Glomerular endothelial cell (primary cell): ENCODE measurements at places on chromosomes 2 and 18. TPM values are rescaled to one million over a fixed set of nuclear protein-coding genes. Genes with fewer than 3 reads are reported as not detected.
A peak's percentile ranks its signal among the peaks of the same experiment; 100 is the strongest.

DNA sequence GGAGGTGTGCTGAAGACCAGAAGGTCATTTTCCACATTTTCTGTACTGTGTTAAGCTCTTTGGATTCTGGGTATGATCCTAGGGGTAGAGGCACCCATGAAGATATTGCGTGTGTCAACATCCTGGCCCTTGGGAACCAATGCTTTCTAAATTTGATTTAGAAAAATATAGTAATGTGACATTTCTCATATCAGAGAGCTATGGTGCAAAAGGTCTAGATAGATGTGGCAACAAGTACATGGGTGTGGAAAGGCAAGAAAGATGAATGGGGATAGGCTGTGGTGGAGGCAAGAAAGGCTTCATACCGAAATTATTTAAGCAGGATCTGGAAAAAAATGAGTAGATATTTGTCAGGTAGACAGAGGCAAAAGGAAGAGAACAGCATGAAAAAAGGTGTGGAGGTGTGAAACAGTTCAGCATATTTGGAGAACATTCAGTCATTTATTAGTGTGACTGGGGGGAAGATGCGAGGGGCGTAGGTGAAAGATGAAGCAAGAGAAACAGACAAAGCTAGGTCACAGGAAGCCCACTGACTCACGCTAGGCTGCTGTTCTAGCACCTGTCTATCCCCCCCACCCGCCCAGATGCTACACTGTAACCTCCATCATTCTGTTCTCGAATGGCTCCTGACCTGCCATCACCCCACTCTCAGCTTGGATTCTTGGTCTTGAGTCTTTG is 11.7 kb downstream of the DOK1 start:
- no peak for DNase-seq

- no peak for DNase-seq
These were observed 23.8 kb upstream of the APCDD1 start for GRCh38 chr18:10430677-10431076.

- no peak for DNase-seq
These were observed 66.2 kb downstream of the HNMT start for GRCh38 chr2:138030459-138030858.

Gene RAMP1
- total RNA-seq, result not detected in 2 replicates

GRCh38 chr2:62706721-62707521 is 1.4 kb downstream of the EHBP1 start:
- no peak for DNase-seq

DNA sequence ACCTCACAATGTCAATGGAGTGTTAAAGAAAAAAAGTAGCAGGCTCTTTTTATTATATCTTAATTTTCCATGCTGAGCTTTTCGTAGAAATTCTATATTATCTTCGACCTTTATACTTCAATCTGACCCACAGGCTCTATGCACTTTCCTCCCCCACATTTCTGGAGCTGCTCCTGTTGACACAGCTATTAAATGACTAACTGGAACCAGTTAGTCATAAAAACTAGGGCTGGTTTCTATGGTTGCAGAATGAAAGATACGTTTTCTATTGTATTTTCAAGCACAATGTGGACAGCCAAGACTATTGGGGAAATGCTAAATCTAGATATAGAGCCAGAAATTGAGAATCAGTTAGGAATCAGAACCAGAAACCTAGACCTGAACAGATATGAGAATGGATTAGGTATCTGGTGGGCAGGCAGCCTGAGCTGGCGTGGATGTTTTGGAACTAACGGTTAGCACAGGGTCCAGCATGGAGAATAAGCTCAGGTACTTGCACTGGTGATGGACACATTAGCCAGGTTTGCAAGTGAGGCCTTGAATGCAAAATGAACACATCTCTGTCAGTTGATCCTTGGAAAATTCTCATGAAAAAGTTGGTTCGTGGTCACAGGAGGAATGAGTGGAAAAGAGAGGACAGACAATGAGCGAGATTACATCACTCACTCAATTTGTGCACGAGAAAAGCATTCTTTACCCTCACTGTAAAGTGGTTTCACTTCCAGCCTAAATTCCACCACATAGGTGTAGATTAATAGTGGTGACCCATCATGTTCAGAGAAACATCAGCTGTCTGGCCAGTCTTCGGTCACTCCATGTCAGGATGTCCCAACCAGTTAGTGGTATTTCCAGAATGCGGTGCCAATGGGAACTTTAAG is 144.6 kb upstream of the EPHA4 start:
- DNase-seq, result no peak

Gene ATF2
- 31.1 and 47.4 TPM in 2 replicates for total RNA-seq

- DNase-seq, result no peak
These were observed 131.7 kb upstream of the CREB1 start for GRCh38 chr2:207397917-207398655.

- DNase-seq, result no peak
These were observed at the start of gene SDC1 for GRCh38 chr2:20224716-20225293. TSS of gene SDC1 (minus strand) at chr2:20225130. CDS start at chr2:20224867, 263 bp downstream.

DNA sequence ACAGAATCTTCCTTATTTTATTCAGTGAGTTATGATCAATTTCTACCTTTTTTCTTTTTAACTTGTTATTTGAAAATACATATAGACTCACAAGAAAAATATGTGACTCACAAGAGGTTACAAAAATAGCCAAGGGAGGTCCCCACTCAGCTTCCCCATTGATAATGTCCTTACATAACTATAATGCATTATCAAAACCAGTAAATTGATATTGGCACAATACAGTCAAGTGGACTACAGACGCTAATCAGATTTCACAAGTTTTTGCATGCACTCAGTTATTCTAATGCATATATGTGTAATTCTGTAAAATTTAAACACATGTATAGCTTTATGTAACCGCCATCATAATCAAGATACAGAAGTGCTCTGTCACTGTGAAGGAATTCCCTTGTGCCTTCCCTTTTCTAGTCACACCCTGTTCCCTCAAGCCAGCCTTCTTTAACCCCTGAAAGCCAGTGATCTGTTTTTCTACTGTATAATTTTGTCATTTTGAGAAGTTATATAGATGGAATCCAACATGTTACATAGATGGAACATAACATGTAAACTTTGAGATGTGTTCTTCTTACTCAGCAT is 118.4 kb downstream of the ALMS1 start:
- DNase-seq, result no peak

Gene CACNB4
- 0.10 and 0.82 TPM in 2 replicates for total RNA-seq

DNA sequence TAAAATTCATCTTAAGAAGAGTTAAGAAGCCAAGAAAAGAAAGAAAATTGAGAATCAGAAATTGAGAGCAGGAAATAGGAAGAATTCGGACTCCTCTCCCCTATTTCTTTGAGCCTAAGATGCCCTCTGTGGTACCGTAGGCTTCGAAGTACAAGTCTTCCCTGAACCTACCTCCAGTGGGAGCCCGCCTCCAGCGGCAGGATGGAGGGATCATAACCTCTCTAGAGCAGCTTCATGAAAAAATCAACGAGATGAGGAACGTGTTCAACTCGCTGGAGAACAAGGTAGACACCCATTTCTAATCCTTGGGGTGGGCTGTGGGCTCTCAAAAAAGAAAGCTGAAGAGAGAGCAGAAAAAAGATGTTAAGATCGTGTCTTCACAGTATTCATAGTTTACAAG is 36.3 kb downstream of the ARHGEF33 start:
- no peak for DNase-seq

DNA sequence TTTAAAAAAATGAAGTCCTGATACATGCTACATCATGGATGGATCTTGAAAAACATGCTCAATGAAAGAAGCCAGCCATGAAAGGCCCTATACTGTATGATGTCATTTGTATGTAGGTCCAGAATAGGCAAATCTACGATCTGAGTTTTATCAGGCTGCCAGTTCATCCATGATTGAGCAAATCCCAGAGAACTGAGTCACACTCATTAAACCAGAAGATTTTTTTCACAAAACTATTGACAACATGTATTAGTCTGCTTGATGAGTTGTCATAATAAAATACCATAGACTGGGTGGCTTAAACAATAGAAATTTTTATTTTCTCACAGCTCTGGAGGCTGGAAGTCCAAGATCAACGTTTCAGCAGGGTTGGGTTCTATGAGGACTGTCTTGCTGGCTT is 130.7 kb downstream of the MREG start:
- DNase-seq, result no peak

DNA sequence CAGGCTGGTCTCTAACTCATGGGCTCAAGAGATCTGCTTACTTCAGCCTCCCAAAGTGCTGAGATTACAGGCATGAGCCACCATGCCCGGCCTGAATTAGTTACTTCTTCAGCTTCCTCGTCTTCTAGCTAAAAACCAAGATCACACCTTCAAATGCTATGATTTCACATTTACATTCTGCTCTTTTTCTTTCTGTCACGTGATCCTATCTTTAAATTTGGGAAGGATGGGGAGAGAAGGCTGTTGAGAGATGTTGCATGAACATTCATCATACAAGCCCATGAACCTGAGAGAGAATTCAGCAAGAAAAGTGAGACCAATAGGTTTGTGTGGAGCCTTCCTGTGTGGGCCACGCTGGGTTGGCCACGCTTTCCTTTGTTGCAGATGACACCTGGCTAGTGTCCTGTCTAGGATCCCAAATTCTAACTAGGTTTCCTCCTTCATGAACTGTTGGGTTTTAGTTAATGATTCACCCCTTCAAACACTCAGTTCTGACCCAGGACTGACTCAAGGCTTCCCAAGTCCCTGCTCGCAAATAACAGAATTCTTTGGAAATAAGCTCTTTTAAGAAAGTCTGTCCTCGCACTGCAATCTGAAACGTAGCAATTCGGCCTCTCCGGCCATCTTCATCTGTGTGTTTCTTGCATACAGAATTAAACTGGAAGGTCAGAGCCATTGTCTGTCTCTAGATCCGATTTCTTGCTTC is 57.3 kb upstream of the CREB1 start:
- peak; percentile 7 for DNase-seq

DNA sequence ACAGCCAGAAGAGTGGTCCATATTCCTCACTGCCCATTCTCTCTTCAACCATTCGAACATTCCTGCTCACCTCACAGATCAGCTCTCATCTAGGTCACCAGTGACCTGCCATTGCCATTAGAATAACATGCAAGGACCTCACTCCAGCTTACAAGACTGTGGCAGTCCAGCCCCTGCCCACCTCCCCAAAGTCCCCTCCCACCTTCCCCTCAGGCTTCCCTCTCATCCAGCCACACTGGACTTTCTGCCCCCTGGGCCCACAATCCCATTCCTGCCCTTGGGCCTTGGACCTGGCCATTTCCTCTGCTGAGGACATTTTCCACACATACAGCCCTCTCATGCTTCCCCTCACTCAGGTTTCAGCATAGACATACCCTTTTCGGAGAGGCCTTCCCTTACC is 5.2 kb upstream of the TMEM177 start:
- DNase-seq, result no peak

DNA sequence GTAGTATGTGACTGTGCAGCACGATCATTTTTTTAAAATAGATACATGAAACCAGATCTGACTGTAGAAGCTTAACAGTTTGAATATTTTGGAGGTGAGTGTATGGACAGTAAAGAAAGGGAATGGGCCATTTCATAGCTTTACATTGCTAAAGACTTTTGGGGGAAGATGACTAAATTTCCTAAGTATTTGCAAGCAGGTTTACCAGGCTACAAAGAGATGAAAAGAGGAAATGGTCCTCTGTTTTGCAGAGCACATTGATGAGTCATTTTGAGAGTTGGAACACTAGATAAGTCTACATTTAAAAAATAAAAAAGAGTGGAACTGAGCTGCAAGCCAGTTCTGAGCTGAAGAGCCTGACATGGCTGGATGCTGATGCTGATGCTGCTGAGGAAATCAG is 115.7 kb upstream of the LRATD1 start:
- peak; percentile 25 for DNase-seq

Gene ICOS
- not detected in 2 replicates for total RNA-seq

Gene REG3A
- not detected in 2 replicates for total RNA-seq

- DNase-seq, result no peak
These were observed 143.2 kb upstream of the SETBP1 start for GRCh38 chr18:44537526-44537925.

DNA sequence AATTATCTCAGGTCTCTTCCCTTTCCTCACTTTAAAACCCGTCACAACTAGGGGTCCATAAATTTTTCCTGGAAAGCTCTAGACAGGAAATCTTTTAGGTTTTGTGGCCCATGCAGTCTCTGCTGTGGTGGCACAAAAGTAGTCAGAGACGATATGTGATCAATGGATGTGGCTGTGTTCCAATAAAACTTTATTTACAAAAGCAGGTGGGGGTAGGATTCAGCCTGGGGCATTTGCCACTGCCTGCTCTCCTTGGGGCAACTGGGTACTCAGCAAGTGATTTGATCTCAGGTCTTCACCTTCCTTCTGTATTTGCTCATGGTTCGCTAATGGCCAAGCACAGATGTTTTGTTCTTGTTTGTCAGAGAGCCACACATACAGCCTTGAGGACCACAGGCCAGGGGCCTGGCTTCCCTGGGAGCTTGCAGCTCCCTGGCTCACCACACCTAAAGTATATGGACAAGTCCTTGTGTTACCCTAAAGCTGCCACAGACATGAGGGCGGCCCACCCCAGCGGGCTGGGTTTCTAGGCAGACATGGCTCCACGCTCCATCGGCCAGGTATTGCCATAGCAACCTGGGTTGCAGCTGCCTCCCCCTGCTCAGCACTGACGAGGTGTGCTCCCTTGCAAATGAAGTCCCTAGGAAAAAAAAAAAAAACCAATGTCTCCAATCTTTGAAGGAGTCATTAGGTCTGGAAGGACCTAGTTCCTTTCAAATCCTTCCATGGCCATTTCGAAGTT is 89.7 kb upstream of the YWHAQ start:
- DNase-seq, result no peak

DNA sequence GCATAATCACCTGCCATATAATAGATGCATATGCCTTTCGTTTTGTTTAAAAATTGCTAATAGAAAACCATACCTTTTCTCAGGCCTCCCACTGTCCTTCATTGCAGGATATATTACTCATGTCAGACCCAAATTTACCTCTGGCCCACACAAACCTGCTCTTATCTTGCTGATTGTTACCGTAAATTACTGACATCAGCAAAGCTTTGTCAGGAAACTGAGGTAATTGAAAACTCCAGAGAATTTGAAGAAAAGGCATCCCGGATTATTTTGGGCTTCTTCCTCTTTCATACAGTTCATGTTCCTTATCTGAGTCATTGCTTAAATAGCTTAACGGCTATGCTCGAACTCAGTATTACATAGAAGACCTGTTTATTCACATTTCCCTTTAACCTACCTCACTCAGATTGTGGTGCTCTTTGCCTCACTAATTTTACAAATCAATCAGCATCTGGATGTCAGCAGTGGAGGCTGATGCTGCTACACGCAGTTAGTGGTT is 145.7 kb downstream of the ZEB2 start:
- DNase-seq, result no peak

Gene TANC1
- 80.0 and 103 TPM in 2 replicates for total RNA-seq

Gene SKOR2
- total RNA-seq, result not detected in 2 replicates

Gene RESP18
- not detected in 2 replicates for total RNA-seq
